ENCODE measurements at places on chromosomes 12 and 14.

- no peak for DNase-seq
Observed at GRCh38 chr14:22518073-22518472, 71.0 kb downstream of the DAD1 start.

DNA sequence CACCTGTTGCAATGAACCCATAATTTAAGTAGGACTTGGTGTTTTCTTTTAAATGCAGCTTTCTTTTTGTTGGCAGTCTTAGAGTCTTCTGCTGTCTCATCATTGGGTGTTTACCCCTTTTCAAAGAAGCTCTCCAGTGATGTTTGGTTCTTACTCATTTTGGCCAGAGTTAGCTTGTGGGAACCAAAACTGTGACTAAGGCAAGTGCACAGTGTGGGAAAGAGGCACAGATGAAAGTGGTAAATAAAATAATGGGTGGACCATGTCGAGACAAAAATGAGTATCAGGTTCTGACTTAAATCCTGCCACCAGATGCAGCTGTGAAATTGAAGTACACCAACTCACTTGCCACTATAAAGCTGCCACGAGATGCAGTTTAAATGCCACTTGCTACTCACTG is 615.4 kb upstream of the MIS18BP1 start:
- no peak for DNase-seq

DNA sequence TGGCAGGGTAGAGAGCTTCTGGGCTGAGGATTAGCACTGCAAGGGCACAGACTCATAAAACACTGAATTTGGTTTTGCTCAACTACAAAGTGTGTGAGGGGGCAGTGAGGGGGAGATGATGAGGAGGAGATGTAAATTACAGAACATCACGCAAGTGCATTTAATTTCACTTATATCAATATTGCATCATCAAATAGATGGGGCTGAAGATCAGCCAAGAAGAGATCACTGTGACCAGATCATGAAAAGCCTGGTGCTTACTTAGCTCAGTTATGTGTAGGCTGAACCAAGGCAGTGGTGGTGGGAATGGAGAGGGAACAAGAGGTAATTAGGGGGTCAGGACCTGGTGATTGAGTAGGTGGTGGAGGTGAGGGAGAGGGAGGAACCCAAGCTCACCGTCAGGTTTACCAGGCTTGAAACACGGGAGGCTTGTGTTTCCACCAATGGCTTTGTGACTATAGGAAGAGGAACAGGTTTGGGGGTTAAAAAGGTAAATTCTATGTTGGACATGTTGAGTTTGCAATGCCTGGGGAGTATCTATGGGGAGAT is 11.3 kb downstream of the FOS start:
- DNase-seq: no peak

GRCh38 chr12:131436922-131437705 is 273.8 kb upstream of the SFSWAP start:
- no peak for DNase-seq

All from stimulated activated CD4-positive, alpha-beta T cell treated with anti-CD3 and anti-CD28 coated beads, Interleukin-2, amount 100 ng/mL, for 24 hours (primary cell).